ENCODE measurements at places on chromosomes 13 and 19.
A peak's percentile ranks its signal among the peaks of the same experiment; 100 is the strongest.

DNA sequence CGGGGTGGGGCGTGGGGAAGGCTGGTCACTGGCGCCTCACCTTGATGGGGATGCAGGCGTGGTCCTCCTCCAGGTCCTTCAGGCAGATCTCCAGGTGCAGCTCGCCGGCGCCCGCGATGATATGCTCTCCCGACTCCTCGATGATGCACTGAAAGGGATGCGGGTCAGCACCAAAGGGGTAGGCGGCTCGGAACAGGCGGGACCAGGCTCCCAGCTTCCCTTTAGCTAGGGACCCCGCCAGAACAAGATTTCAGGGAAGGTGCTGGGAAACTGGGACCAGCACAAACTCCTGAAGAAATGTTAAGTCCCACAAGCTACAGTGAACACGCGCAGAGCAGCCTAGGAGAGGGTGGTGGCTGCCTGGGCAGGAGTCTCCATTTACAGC is 6.0 kb downstream of the EEF2 start:
- peak; percentile 48 for DNase-seq

- no peak for DNase-seq
These were observed 5.2 kb upstream of the ATP1A3 start for GRCh38 chr19:41999071-41999877.

GRCh38 chr13:32262165-32262564 is 53.0 kb downstream of the ZAR1L start:
- DNase-seq, result no peak

DNA sequence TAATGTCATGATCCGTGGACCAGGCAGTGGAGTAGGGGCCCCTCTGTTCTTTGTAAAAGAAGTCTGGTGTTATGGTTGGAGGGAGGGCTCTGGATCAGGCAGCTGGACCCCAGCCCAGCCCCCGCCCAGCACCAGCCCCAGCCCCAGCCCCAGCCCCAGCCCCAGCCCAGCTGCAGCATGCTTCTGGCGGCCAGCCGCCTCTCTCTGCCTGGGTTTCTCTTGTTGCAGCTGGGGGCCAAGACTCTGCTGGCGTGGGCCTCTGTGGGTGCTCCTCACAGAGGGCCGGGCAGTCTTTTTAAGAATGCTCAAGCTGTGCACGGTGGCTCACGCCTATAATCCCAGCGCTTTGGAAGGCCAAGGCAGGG is 17.9 kb downstream of the DOT1L start:
- DNase-seq, result no peak

DNA sequence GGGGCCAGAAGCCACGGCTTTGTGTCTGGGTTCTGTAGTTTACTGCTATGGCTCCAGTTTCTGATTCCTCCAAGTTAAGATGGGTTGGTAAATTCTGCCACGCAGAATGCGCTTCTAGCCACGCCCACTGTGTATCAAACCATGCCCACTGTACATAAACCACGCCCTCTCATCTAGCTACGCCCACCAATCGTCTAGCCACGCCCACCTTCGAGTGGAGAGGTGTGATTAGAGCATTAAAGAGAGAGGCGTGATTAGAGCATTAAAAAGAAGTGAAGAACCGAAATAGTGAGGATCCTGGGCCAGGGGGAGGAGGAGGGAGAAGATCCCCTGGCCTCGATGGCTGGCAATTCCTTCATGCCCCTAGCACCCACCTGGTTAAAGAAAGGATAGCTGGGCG is 43.7 kb upstream of the ADGRE5 start:
- peak; percentile 93 for DNase-seq

- DNase-seq, result no peak
These were observed 78.2 kb downstream of the RASA3 start for GRCh38 chr13:114054264-114054663.

GRCh38 chr19:18340990-18341868 is 831 bp downstream of the PGPEP1 start:
- DNase-seq, result peak; percentile 76

DNA sequence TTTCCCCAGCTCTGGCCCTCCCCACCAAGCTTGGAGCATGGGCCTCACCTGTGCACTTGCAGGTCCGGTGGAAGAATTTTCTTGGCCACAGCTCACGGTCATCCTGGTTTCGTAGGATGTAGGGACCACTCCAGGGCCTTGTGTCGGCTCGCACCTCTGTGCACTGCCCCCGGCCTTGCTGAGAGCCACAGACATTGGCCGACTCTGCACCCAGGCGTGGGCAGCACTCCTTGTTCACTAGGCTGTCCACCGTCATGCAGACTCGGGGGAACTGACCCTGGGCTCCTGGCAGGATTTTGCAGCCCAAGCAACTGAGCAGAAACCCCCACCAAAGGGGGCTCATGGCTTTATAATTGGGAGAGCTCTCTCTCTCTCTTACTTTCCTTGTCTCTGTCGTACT is 569 bp downstream of the DCT start:
- DNase-seq, result no peak

DNA sequence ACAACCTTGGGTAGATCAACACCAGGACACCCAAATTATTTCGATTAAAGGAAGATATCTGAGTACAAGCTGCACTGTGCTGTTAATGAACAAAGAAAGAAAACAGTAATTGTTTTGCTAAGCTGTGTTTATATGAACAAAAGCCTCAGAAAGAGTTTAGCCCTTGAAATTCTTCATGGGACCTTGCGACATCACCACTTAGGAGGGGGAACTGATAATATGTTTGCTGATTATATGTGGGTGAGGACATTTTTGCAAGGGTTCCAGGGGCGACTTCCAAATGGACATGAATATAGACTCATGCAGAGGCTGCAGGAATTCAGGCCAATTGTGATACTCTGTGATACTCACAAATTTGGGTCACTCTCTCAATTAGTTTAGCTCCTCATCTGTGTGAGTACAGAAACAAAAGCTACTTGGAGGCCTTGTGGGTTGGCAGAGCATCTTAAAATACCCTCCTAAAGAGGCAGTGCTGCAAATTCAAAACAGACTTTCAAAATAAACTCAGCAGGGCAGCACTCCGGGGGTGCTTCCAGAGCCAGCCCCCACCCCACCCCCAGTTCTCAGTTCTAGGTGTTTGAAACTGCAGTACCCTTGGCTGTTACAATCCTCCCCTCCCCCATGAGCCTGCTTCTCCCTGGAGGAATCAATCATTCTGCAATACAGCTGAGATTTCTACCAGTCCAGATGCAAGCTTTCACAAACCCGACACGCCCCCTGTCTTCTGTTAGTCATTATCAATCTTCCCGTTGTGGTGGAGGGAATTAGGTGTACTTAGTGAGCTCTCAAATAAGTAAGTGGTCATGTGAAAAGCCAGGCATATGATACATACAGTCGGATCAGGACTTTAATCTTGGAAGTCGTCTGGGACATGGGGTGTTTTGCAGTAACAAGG is 97.0 kb upstream of the MBNL2 start:
- no peak for DNase-seq

GRCh38 chr13:102286326-102286725 is 115.5 kb downstream of the FGF14 start:
- no peak for DNase-seq

GRCh38 chr13:61774903-61775302 is 359.3 kb upstream of the PCDH20 start:
- no peak for DNase-seq

- DNase-seq, result no peak
These were observed 10.2 kb downstream of the PPP2R1A start for GRCh38 chr19:52200044-52200443.

DNA sequence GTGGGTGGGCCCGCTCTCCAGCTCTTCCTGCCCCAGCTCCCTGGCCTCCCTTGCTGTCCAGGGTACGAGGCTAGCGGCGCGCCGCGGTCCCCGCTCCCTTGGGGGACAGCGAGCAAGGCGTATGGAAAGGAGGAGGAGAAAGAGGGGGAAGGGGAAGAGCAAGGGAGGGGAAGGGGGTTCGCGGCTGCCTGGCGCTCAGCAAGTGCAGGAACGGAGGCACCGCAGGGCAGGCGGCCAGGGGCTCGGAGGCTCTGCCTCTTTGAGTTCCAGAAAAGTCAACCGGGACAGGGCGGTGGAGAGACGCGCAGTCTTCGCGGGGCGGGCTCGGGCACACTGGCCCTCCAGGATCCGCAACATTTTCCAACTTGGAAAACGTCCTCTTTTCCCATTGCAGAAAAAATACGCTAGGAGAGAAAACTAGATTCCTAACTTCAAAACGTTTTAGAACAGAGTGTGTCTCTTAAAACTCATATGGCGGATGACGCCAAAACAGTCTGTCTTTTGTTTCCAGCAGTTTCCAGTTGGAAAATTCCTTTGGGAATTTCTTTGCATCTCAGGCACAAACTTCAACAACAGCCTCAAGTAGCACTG is 23.1 kb upstream of the TNFRSF19 start:
- DNase-seq, result no peak

GRCh38 chr19:29757551-29757950 is 42.5 kb upstream of the C19orf12 start:
- DNase-seq, result no peak

- no peak for DNase-seq
These were observed 815.9 kb downstream of the PCDH9 start for GRCh38 chr13:66414066-66414800.

DNA sequence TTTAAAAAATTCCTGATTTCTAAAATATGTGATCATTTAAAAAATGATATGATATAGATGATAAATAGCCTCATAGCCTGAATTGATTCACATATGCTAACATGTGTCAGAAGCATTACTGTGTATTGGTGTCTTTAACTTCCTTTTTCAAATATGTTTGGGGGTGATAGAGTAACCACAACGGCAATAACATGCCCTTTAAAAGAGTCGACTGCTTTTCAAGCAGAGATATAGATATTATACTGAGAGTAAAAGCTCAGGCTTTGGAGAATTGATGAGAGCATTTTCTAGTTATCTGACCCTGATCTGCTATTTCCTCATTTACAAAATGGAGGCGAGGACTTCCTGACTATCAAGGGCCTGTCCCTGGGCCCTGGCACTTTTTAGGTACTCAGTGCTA is 260.5 kb downstream of the DCT start:
- DNase-seq, result no peak
